MM.1S (cell line): ENCODE measurements at places on chromosomes 12 and 14.

DNA sequence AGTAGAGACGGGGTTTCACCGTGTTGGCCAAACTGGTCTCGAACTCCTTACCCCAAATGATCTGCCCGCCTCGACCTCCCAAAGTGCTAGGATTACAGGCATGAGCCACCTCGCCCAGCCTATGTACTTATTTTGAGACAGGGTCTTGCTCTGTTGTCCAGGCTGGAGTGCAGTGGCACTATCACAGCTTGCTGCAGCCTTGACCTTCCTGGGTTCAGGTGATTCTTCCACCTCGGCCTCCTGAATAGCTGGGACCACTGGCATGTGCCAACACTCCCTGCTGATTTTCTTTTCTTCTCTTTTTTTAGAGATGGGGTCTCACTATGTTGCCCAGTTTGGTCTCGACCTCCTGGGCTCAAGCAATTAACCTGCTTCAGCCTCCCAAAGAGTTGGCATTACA, 14.0 kb upstream of the HNF1A start:
- DNase-seq = no peak

- DNase-seq = no peak
Measured at GRCh38 chr14:59438195-59438647, 27.0 kb downstream of the GPR135 start.

DNA sequence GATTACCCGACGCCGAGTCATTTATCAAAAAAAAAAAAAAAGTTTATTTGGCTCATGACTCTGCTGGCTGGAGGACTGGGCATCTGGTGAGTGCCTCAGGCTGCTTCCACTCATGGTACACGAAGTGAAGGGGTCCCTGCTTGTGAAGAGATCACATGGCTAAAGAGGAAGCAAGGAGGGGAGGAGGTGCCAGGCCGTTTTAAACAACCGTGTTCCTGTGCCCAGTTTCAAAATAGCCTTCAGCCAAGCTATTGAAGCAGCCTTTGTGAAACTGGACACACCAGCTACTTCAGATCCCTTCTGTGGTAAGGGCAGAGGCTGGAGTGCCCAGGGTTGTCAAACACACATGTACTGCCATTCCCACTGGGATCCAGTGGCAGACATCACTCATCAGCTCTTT, 7.6 kb downstream of the POP5 start:
- no peak for DNase-seq

DNA sequence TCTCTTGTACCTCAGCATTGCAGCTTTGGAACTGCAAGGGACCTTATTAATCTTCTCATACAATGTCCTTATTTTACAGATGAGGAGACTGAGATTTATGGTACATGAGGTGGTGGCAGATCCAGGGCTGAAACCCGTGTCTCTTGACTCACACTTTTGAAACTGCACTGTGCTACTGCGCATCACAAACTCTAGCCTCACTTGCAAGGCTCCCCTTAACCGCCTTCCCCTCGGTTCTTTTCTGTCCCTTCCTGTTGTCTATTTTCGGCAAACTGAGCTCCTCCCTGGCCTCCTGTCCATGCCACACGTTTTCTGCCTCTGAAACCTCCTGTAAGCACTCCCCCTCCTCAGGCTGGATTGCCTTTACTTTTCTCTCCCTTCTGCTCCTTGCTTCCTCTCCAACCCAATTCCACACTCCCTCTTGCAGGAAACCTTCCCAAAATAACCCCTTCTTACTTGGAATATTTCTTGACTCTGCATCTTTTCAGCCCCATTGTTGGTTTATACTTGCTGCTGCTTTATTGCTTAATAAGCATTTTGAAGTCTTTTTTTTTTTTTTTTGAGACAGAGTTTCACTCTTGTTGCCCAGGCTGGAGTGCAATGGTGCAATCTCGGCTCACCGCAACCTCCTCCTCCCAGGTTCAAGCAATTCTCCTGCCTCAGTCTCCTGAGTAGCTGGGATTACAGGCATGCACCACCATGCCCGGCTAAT, 72.4 kb upstream of the CISTR start:
- peak; percentile 91 for DNase-seq

- no peak for DNase-seq
Measured at GRCh38 chr14:102893452-102893851, 29.0 kb upstream of the AMN start.

GRCh38 chr12:131825146-131825892, 2.9 kb upstream of the MMP17 start:
- no peak for DNase-seq

DNA sequence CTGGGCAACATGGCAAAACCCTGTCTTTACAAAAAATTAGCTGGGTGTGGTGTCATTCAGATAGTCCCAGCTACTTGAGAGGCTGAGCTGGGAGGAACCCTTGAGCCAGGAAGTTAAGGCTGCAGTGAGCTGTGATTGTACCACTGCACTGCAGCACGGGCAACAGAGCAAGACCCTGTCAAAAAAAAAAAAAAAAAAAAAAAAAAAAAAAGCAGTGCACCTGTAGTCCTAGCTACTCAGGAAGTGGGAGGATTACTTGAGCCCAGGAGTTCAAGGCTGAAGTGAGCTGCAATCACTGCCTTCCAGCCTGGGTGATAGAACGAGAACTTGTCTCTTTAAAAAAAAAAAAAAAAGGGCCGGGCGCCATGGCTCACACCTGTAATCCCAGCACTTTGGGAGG, 5.6 kb downstream of the REM2 start:
- DNase-seq = peak; percentile 55

GRCh38 chr12:52206304-52207040, 14.7 kb upstream of the KRT80 start:
- DNase-seq = no peak

DNA sequence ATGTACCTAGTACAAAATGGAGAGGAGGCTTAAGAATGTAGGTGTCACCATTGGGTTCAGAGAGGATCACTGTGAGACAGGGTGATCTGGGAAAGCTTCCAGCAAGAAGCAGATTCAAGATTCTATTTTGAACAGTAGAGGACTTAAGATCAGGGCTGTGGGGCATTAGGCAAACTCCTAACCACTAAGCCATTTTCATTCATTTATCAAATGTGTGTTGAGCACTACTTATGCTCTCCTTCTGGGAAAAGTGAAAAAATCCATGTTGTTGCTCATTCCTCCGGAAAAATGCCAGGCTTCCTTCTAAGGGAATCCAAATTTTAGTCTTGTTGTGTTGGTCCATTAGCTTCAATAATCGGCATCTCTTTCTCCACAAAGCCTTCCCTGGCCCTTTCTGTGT, 163.4 kb downstream of the NUAK1 start:
- DNase-seq = no peak

GRCh38 chr14:45904314-45904713, 651.3 kb upstream of the MIS18BP1 start:
- no peak for DNase-seq

DNA sequence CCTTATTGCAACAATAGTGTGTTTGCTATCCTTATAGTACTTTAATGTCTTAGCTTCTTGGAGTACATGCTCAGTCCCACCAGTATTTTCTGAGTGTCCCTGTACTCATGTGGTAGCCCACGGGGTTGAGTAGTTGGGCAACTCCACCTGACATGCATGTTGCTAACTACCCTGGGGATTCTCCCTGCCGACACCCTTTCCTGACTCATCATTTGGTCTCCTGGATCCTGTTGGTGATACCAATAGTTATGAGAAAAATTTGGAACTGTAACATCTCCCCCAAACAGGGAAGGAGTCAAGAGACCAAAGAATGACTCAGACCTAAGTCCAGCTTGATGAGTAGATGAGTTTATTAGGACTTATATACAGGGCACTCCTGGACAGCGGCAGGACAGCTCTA, 101.6 kb downstream of the BRMS1L start:
- no peak for DNase-seq

GRCh38 chr12:49458816-49459215, 80.0 kb upstream of the KCNH3 start:
- DNase-seq = no peak

DNA sequence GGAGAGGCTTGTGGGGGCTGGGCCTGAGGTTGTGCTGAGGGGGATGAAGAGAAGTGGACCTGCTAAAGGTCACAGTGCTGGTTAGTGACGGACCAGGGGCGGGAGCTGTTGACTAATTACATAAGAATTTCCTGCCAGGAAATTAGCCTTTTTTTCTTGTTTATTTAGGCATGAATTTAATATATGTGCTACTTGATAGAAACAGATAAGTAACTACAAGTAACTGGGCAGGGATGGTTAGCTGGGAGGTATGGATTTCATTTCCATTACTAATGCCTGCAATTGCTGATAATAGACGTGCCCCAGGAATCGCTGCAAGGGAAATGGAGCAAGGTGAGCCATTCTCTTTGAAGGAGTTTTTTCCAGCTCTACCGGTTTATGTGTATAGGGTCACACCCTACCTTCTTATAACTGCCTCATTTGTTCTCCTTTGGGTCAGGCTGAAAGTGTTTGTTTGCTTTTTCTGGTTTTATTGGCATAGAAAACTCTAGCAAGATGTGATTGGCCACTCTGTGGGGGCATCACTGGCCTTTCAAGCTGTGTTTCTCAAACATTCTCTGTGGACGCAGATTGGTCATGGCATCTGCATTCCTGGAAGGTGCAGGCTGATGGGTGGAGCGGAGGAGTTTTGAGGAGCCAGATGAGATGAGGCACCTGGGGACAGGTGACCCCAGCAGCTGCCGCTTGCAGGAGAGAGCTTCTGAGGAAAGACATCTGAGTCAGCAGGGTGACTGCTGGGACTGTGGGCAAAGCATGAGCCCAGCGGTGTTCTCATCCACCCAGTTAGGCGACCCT, 19.0 kb upstream of the GPRC5A start:
- DNase-seq = no peak

DNA sequence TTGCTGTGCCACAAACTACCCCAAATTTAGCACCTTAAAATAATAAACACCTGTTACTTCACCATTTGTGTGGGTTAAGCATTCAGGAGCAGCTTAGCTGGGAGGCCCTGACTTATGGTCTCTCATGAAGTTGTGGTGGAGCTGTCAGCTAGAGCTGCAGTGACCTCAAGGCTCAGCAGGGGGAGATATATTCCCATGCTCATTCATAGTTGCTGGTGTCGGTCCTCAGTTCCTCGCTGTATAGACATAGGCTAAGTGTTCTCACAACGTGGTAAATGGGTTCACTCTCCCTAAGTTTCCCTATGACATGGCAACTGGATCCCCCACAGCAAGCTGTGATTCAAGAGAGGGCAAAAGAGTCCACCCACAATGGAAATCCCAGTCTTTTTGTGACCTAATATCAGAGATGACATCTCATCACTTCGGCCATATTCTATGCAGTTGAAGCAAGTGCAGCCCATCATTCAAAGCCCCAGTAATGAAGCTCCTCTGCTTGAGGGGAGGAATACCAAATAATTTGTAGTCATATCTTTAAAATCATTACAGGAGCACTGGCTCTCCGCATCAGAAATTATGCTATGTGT, 41.1 kb downstream of the PRB3 start:
- peak; percentile 31 for DNase-seq

DNA sequence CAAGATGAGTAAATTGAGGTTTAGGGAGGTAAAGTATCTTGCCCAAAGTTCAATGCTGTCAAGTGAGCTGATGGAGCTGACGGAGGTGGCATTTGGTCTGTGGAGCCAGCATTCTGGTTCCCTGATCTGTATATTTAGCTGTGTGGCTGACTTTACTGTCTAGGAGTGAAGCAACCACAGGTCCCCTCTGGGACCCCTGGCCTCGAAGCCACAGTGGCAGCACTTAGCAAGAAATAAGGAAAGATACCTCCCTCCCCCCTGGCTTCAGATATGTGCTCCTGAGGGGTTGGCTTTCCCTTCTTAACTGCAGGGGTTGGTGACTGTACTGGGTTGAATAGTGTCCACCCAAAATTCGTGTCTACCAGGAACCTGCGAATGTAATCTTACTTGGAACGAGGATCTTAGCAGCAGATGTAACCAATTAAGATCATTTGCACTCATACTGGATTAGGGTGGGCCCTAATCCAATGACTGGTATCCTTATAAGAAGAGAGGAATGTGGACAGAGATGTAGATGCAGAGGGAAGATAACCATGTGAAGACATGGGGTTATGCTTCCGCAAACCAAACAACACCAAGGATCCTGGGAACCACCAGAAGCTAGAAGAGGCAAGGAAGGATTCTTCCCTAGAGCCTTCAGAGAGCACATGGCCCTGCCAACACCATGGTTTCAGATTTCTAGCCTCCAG, 2.0 kb upstream of the ACVR1B start:
- no peak for DNase-seq

DNA sequence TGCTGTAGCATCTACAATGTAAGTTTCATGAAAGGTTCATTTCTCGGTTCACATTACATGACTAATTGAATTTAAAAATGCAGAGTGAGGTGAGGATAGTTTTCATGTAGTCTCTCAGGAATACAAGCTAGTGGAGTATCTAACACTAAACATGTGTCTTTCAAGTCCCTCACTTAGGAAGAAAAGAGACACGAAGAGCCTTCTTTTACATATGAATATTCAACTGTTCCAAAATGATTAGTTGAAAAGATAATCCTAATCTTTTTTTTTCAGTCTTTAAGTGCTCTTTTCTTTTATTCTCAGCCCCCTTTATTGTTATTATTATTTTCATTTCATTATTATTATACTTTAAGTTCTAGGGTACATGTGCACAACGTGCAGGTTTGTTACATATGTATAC, 10.8 kb downstream of the PRR4 start:
- DNase-seq = no peak

- peak; percentile 93 for DNase-seq
Measured at GRCh38 chr14:91249841-91250616, 5.5 kb upstream of the GPR68 start.

- DNase-seq = no peak
Measured at GRCh38 chr12:34097213-34097612, 74.9 kb downstream of the ALG10 start.

DNA sequence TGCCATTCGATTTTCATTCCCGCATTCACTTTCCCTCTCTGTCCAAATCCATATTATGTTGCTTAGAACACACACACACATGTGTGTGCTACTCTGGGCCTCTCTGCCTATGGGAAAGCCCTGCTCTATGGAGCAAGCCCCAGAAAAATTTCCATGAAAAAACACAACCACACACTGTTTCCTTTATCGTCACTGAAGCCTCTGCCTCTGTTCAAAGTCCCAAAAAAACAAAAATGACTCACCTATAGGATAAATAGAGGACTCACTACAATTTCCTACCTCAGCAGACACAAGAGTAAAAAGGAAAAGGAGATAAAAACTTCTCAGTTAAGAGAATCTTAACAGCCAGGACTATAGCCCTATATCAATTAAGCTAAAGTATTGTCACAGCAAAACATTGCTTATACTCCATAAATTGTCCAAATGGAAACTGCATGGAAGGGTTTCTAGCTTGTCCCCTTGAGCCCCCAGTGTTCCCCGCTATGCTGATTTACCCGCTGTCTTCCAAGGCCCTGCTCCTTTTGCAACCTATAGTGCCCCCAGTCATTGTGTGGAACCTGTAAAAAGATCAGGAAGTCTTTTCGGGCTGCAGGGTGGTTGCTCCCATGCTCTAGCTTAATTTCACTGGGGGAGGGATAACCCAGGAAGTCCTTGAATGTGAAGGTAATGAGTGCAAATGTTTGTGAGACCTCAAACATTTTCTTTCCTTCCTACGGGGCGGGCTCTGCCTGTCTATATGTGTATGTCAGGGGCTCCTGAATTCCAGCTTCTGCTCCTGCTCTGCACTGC, 11.1 kb upstream of the PIP4K2C start:
- no peak for DNase-seq
